ENCODE measurements at places on chromosomes 1 and 21.

- peak; percentile 24 for DNase-seq
These were observed 43.6 kb upstream of the PDE9A start for GRCh38 chr21:42609811-42610210.

GRCh38 chr21:21383126-21383525 is 384.9 kb downstream of the NCAM2 start:
- DNase-seq = no peak

DNA sequence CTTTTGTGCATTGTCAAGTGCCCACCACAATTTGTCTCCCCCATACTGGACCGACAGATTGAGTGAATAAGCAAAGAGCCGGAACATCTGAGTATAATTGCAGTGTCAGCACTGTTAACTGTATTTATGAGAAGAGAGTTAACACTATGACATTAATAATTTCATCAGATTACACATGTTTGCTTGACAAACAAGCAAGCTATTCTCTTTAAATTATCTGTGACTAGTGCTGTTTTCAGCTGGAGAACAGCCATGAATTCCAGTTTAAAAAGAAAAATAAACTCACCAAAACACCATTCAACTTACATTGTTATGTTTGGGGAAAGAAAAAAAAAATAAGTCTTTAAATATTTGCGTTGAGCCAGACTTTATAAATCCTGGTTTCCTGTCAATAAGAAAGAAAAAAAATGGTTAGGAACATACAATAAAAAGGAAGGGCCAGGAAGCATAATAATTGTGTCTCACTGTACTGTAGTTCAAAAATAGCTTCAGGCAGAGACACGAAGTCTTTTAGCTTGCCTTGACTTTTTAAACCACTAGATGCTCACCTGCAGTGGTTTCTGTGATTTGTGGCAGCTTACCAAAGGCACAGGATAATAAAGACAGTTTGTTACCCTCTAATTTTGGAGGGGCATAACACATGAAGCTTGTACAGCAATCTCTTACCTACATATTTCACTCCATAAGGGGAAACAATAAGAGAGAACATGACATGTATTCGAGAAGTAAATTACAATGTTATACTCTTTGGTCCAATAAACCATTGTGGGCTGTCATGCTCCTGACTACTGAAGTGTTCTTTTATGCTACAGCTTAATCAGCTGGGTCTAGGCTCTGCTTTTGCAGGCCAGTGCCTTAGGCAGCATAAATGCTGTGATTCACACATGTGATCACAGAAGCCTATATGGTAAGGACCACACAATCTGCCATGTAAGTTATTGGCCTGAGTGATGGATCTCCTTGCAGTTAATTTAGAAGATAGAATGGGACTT is 302.0 kb upstream of the ADGRL2 start:
- no peak for DNase-seq

- no peak for DNase-seq
These were observed 113.5 kb downstream of the GABPA start for GRCh38 chr21:25848309-25848708.

Measured in CD4-positive, alpha-beta T cell treated with Interferon gamma for 1 hour (primary cell).